ENCODE measurements at places on chromosomes 2 and 18.

DNA sequence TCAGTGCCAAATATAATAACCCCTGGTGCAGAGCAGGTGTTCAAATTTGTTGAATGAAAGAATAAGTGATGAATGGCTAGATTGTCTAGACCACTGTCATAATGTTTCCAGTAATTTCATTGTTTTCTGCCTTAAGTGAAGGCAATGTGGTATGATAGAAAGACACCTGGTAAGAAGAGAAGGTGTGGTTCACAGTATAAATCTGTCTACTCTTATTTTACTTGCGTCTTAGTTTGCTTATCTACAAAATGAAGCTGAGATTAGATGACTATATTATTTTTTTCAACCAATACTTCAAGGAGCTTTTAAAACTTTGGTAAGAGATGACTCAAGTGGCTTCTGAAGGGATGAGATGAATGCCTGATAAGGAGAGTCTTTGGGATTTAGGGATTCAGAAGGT is 788.4 kb downstream of the EPHA4 start:
- no peak for DNase-seq

DNA sequence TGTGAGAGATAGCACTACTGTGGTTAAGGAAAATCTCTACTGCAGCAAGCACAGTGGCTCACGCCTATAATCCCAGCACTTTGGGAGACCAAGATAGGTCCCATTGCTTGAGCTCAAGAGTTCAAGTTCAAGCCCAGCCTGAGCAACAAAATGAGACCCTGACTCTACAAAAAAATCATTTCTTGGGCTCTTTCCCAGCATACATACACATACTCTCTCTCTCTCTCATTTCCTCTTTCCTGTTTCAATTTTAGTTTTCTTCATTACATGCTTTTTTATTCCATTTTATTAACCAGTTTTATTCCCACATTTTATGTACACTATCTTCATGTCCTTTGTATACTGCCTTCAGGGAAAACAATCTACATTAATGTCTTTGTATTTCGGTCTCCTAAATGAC is 14.6 kb downstream of the WDR33 start:
- DNase-seq = no peak

DNA sequence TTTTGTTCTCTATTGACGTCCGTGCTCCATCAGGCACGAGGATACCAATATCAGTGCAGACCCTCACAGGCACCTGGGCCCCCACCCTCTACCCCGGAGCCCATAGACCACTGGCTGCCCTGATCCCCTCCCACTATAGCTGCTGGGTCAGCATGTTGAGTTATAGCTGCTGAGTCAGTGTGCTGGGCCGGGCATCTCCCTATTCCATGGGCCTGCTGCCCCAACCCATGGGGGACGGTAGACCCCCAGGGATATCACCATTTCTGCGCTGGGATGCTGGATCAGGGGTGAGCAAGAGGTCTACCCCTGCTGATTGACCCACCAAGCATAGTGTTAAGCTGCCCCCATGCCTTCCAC is 100.1 kb upstream of the ST3GAL5 start:
- no peak for DNase-seq

DNA sequence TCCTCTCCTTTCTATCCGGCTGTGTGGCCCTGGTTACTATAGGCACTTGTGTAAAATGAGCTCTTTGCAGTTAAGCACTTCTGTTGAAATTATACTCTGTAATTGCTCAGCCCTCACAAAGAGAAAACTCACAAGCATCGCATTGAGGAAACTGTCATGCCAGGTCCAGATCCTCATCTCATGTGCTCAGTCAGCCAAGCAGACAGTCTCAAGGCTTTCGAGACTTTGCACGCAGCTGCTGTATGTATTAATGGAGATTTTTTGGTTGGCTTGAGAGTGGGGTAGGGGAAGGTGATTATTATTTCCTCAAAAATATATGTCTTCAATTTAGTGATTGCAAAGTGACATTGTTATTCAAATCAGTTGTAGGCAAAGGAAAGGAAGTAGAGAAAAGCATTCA is 33.0 kb upstream of the PHLPP1 start:
- DNase-seq = no peak

- DNase-seq = peak; percentile 21
Measured at GRCh38 chr2:138689705-138690104, 90.5 kb downstream of the NXPH2 start.

GRCh38 chr18:79736846-79737245 is 57.2 kb downstream of the CTDP1 start:
- DNase-seq = no peak

DNA sequence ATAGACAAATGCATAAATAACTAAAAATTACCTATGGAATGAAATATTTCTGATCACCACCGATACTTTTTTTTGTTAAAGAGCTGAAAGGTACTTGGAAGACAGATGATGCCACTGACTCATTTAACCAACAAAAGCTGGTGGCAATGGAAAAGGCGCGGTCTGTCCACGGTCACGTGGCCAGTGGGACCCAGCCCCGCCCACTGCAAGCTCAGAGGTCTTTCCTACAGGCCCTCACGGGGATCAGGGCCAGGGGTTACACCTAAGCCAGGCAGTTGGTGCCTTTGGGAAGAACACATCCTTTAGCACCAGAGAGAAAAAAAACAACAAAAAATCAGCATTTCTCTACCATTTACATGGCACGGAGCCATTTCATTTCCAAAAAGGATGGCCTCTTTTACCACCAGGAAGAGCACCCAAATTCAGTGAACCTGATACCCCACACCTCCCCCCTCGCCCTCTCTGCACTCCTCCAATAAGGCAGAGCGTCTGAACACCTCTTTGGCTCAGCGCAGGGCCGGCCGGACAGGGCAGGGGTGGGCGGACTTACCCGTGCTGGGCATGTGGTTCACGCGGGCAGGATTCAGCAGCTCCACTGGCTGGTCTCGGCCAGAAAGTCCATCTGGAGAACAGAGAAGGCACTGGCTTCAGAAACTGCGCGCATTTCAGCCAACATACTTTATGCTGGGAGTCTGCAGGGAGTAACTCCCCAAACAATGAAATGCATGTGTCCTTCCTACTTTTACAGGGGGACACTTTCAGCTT is 164.6 kb downstream of the HDAC4 start:
- no peak for DNase-seq

DNA sequence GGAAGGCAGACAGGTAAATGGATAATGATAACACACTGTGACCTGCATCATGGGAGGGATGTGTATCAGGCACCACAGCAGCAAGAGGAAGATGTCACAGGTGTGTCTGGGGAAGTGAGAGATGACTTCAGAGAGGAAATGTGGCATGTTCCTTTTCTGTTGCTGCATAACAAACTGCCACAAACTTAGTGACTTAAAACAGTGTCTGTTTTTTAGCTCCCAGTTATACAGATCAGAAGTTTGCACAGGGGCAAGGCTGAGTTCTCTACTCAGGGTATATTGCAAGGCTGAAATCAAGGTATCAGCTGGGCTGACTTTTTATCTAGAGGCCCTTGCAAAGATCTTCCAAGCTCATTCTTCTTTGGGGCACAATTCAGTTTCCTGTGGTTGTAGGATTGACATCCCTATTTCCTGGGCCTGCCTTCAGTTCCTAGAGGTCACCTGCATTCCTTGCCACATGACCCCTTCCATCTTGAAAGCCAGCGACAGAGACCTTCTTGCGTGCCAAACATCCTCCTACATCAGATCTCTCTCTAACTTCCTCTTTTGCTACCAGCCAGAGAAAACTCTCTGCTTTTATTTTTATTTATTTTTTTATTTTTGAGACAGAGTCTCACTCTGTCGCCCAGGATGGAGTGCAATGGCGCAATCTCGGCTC is 2.1 kb upstream of the MAP3K2 start:
- DNase-seq = peak; percentile 44

DNA sequence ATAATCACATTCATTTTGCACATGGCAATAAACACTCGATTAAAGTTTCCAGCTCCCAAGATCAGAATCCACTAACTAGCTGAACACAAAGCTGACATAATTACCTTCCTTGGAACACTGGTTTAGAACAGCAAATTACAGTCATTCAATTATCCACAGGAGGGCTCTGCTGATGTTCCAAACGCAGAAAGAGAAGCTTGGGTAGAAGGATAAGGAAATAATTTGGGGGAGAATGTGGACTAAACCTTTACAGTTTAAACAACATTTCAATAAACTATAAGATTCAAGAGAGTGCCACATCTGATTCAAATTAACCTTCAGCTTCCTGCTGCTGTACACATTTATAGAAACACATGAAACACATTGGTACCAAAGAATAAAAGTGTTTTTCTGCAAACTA is 67.8 kb upstream of the ARL4C start:
- no peak for DNase-seq

DNA sequence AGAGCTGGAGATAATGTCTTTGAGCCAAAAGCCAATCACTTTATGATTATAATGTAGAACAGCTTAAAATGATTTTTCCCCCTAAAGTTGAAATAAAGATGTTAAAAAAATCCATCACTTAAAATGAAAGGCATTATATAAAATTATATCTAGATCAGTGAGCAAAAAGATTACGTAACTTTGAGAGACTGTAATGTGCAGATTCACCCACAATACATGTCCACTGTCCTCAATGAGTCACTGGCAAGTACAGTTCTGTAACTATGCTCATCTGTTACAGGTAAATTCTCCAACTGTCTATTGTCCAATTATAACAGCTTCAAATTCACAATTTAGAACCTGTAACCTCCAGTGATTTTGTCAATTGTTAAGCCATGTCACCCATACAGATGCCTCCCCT is 19.0 kb downstream of the FAM161A start:
- no peak for DNase-seq

- peak; percentile 62 for DNase-seq
Measured at GRCh38 chr2:28273751-28274150, 118.9 kb upstream of the FOSL2 start.

- no peak for DNase-seq
Measured at GRCh38 chr2:2853346-2853745, 522.3 kb upstream of the MYT1L start.

DNA sequence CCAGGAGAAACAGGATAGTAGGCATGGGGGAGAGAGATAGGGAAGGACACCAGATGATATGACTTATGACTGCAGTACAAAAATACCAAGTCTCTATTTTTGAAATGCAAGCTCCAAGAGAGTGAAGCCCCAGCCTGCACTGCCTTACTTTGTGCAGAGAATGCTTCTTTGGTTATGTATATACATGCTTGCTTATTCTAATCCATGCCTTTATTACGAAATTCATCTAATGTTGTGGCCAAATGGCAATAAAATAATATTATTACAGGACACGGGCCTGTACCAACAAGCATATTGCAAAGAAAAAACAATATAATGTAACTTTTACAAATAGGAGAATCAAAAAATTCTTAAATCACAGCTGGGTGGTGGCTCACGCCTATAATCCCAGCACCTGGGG is 110.8 kb downstream of the BCL11A start:
- DNase-seq = no peak

Measured in inflammatory macrophage (primary cell).